ENCODE measurements at places on chromosomes 1 and 21.

DNA sequence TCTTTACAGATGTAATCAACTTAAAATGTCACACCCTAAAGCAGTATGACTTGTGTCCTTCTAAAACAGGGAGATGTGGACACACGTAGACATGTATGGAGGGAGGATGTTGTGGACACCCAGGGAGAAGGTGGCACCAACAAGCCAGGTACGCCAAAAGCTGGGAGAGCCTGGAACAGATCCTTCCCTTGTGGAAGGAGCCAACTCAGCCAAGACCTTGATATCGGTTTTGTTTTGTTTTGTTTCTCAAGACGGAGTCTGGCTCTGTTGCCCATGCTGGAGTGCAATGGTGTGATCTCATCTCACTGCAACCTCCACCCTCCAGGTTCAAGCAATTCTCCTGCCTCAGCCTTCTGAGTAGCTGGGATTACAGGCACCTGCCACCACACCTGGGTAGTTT lies 45.6 kb downstream of the CHAF1B start:
- no peak for DNase-seq

- no peak for DNase-seq
These were observed 27.7 kb downstream of the MYOG start for GRCh38 chr1:203057911-203058675.

DNA sequence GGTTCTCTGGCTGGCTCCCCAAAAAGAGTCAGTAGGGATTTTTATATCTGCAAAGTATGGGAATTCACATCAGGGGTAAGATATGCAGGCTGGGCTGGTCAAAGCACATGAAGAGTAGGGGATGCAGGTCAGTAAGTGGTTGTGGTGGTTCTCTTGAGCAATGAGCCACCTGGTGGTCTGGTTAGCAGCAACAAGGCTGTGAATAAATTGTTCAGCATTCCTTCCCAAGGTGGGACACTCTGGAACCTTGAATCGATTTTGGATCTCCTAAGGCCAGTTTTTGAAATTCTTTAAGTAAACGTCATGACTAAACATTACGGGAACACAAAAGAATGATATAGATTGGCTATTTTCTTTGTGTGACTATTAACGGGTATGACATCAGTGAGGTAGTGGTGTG lies 563.0 kb upstream of the NEGR1 start:
- no peak for DNase-seq

DNA sequence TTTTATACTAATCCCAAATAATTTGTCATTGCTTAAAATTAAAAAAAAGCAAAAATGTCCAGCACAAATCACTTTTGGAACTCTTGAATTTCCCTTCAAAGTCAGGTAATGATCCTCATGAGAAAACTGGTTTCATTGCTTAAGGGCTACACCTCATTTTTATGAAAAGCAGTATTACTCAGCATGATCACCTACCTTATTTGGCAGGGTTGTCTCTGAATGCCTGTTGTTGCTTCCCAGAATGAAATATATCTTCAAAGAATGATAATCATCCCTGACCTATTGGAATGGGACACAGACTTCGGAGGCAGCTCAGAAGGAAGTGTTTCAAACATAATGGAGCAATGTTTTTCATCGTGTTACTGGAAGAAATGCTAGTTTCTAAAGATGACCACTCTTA lies 29.7 kb downstream of the C1orf21 start:
- DNase-seq, result no peak

Measured in mesenteric fat pad (tissue), 1 donor.